ENCODE measurements at places on chromosomes 5 and 9. TPM values are rescaled to one million over a fixed set of nuclear protein-coding genes. Genes with fewer than 3 reads are reported as not detected.
A peak's percentile ranks its signal among the peaks of the same experiment; 100 is the strongest.

DNA sequence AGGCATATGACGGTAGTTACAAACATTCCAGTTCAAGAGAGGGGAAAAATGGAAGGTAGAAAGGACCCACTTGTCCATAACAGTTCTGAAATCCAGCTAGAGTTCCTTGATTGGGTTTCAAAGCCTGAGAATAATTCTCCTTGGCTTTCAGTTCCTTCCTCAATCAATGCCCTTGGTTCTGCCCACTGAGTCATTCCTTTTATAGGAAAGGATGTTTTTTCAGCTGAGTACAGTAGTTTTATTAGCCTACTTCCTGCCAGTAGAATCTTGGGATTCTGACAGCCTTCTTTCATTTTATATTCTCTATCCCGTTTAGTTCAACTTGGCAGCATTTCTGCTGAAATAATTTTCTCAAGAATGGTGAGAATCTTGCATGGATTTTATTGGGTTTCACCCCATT is 386.9 kb upstream of the SMC2 start:
- DNase-seq: no peak

- DNase-seq: no peak
These were observed 88.6 kb upstream of the MYO10 start for GRCh38 chr5:17024686-17025180.

GRCh38 chr5:123000731-123001130 is 35.8 kb downstream of the PPIC start:
- no peak for DNase-seq

DNA sequence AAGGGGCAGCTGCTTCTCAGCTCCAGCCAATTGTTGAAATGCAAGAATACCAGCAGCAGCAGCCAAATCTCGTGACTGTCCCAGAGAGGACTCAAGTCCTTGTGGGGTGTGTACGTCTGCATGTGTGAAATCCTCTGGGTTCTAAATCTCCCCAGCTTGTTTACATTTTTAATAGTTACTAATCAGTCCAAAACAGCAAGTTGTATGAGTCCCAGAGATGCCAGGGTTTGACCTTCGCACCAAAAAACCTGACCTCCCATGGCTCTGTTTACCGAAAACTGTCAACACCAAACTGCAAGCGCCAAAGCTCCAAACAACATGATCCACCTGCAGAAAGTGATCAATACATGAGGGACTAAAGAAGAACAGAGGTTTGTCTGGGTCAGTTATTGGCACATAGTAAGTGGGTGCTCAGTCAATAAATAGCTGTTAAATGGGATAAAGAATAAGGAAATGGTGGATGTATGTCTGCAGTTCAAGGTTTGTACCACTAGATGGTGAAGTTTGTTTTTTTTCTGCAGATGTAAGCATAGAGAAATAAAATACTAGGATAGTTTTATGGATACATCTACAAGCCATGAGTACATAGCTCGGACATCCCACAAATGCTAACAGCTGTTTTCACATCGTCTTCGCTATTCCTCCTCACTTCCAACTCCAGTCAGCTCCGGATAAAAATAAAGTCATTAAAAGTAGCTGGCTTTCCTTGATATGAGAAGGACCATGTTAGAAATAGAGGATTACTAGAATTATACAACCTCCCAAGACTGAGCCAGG is 85.3 kb upstream of the ADRB2 start:
- peak; percentile 53 for DNase-seq

DNA sequence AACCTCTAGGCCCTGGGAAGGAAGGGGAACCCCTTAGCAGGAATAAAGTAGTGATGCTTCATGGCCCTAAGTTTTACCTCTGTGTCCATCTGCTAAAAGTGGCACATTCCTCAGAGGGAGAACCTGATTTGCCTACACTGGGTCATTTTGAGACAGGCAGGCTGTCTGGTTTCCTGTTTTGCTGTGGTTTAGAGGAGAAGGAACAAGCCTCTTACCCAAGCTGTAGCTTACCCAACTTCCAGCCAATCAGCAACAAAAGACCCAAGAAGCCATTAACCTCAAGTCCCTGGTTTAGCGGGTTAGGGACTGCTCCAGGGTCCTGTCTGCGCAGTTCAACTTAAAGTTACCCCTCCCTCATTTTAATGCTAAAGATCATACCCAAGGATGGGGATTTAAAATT is 411.0 kb downstream of the MAT2B start:
- peak; percentile 9 for DNase-seq

GRCh38 chr5:133870661-133871060 is 97.8 kb downstream of the C5orf15 start:
- no peak for DNase-seq

DNA sequence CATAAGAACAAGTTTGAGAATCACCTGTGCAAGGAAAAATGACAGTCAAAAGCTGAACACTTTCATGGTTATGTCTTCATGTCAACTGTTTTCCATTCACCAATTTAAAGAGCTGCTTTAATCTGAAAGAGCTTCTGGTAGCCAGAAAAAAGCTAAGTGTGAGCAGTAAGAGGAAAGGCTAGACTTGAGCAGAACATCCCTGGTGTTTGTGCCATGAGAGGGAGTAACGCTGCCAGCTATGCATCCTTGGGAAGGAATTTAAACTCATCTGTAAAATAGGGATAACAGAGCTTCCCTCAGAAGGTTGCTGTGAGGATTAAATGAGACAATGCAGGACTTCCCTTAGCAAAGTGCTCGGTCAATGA is 193.7 kb downstream of the MAPKAP1 start:
- DNase-seq: no peak

DNA sequence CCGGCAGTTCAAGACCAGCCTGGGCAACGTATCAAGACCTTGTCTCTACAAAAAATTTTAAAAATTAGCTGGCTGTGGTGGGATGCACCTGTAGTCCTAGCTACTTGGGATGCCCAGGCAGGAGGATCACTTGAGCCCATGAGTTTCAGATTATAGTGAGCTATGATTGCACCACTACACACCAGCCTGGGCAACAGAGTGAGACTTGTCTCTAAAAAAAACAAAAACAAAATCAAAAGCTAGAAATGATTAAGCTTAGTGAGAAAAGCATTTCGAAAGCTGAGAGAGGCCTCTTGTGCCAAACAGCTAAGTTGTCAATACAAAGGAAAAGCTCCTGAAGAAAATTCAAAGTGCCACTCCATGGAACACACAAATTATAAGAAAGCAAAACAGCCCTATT is 4.8 kb downstream of the FAM151B start:
- no peak for DNase-seq

DNA sequence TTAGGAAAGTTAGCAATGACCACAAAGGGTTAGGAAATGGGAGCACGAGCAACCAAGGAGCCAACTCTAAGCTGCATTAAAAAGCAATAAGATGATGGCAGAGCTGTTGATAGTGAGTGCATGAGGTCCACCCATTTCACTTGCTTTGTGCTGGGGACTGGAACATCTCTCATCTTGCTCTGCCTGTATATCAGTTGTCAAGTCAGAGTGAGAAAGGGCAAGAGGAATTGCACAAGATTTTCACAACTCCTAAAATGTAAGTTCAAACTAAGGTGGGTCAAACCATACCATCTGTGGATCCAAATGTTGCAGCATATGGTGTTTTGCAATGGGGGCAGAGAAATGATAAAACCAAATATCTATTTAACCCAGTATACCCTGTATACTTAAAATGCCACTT is 2.8 kb upstream of the ESM1 start:
- DNase-seq: no peak

The SMIM33 gene
- 0.05 TPM for polyA plus RNA-seq

The MUSK gene
- 0.02 TPM for polyA plus RNA-seq

The IFNA2 gene
- not detected for polyA plus RNA-seq

The ENTREP1 gene
- 16.1 TPM for polyA plus RNA-seq

The IRX1 gene
- polyA plus RNA-seq: 0.07 TPM

The GRIA1 gene
- polyA plus RNA-seq: 0.18 TPM

The PCDHGB4 gene
- 1.6 TPM for polyA plus RNA-seq

Measured in thymus (tissue), 14 donors.